HFFc6 (cell line): ENCODE measurements at places on chromosomes 6 and 20. TPM values are rescaled to one million over a fixed set of nuclear protein-coding genes. Genes with fewer than 3 reads are reported as not detected.

GRCh38 chr6:130215526-130215925 is 7.2 kb downstream of the SAMD3 start:
- H3K36me3 ChIP-seq, result no peaks in the 10 kb centered on the region; the same call in 1 of the 2 replicates
- no peak for DNase-seq
- H3K27ac ChIP-seq, result no peak overlapping the region
- H3K4me3 ChIP-seq, result no peak overlapping the region

KCNK16 gene
- total RNA-seq, result not detected in 3 replicates

DNA sequence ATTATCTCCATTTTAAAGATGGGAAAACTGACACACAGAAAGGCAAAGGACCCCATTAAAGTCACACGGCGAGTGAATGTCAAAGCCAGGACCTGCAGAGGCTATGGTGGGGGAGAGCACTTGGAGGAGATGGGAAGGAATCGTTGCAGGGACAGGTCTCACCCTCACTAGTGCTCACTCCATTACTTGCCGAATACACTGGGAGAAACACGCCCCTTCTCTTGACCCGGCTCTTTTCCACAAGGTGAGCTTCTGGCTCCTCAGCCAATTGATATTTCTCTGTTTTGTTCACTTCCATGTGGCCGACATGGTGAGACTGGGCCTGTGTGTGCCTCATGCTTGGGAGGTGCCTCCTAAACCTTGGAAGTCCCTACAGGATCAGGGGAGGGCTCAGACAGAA is 117.8 kb upstream of the KCNG1 start:
- no peak overlapping the region for H3K27ac ChIP-seq
- H3K4me1 ChIP-seq, result peaks cover 10% of the 10 kb centered on the region; the same call in 1 of the 2 replicates

DNA sequence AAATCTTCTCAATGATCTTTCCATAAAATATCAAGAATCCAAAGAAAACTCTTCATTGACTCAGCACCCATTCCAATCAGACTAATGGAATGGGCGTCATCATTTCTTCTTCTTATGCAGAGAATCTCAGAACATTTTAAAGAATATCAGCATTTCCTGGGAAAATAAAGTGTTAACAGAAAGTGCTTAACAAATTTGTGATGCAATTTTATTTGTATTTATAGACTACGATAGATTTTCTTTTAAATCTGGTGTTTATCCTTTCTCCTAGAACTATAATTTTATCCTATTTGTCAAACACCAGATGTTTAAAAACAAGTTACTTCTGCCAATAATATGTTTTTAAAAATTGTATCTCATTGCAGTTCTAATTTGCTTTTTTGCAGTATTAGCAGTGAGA is 330.7 kb downstream of the COL12A1 start:
- no peak for DNase-seq
- no peak overlapping the region for H3K4me3 ChIP-seq
- no peak overlapping the region for H3K27ac ChIP-seq
- no peaks in the 10 kb centered on the region; the same call in 1 of the 2 replicates for H3K27me3 ChIP-seq
- peaks cover 15% of the 10 kb centered on the region for H3K4me1 ChIP-seq

DNA sequence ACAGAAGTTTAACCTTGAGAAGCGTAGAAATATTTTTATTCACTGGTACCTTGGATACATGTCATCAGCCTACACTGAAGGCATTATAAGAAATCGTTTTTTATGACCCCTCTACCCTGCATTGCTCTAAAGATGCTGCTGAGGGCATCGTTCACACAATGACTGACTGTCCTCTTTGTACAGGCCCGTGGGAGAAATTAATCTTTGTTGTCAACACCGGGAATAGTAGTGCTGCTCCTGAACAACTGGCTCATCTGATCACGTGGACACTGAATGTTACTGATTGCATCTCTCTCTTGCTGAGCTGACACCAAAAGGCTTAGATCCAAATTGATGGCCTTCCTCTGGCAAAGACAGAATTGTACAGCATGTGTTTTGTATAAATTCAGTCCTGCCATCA is 157.1 kb upstream of the SMLR1 start:
- peaks cover 14% of the 10 kb centered on the region; the same call in 1 of the 2 replicates for H3K36me3 ChIP-seq
- H3K4me1 ChIP-seq, result peaks cover 33% of the 10 kb centered on the region
- H3K27me3 ChIP-seq, result peaks cover 2% of the 10 kb centered on the region; the same call in 1 of the 2 replicates
- DNase-seq, result no peak
- no peak overlapping the region for H3K27ac ChIP-seq
- no peak overlapping the region for H3K4me3 ChIP-seq

- H3K4me1 ChIP-seq, result peaks cover 14% of the 10 kb centered on the region
- no peak for DNase-seq
- H3K4me3 ChIP-seq, result no peak overlapping the region
- H3K27me3 ChIP-seq, result peaks cover 11% of the 10 kb centered on the region
- no peaks in the 10 kb centered on the region for H3K36me3 ChIP-seq
Measured at GRCh38 chr6:3594201-3594600, 137.4 kb upstream of the SLC22A23 start.

DNA sequence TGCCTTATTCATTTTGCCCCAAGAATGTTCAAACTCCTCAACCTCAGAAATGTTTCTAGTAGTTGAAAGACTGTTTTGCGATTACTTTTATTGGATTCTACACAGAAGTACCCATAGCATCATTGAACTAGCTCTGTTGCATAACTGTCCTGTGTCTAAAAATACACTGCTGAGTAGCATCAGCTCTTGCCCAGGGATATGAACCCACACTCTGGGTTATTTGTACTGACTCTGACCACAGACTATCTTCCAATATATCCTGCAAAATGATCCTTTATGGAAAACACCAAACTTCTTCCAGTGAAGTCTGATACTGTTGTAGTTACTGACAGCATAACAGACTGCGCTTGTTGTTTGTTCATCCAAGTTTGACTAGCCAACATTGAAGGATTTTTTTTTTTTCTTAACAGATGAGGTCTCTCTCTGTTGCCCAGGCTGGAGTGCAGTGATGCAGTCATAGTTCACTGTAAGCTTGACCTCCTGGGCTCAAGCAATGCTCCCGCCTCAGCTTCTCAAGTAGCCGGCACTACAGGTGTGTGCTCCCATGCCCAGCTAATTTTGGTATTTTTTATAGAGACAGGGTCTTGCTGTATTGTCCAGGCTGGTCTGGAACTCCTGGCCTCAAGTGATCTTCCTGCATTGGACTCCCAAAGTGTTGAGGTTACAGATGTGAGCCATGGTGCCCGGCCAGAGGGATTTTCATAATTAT is 49.9 kb downstream of the TULP4 start:
- peak overlapping the region; percentile 3; the same call in 1 of the 2 replicates for H3K27ac ChIP-seq
- H3K4me3 ChIP-seq, result no peak overlapping the region
- no peaks in the 10 kb centered on the region for H3K27me3 ChIP-seq
- peaks cover 14% of the 10 kb centered on the region for H3K4me1 ChIP-seq

- H3K27me3 ChIP-seq, result peaks cover 31% of the 10 kb centered on the region
- H3K4me3 ChIP-seq, result no peak overlapping the region
- no peaks in the 10 kb centered on the region for H3K36me3 ChIP-seq
Measured at GRCh38 chr6:44268095-44268628, 2.1 kb upstream of the TMEM151B start.

DNA sequence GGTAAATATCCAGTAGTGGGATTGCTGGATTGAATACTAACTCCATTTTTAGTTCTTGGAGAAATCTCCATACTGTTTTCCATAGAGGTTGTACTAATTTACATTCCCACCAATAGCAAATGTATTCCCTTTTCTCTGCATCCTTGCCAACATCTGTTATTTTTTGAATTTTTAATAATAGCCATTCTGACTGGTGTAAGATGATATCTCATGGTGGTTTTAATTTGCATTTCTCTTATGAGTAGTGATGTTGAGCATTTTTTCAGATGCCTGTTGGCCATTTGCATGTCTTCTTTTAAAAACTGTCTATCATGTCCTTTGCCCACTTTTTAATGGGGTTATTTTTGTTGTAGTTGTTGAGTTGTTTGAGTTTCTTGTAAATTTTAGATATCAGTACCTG is 253.2 kb downstream of the HAO1 start:
- no peaks in the 10 kb centered on the region for H3K36me3 ChIP-seq
- no peak overlapping the region for H3K27ac ChIP-seq
- H3K27me3 ChIP-seq, result no peaks in the 10 kb centered on the region

GRCh38 chr6:9361749-9362148 is 926.4 kb upstream of the SLC35B3 start:
- no peak overlapping the region for H3K4me3 ChIP-seq
- no peak for DNase-seq
- no peaks in the 10 kb centered on the region; the same call in 1 of the 2 replicates for H3K27me3 ChIP-seq
- H3K27ac ChIP-seq, result no peak overlapping the region
- peaks cover 14% of the 10 kb centered on the region for H3K4me1 ChIP-seq

ENPP3 gene
- total RNA-seq, result not detected in 3 replicates

DNA sequence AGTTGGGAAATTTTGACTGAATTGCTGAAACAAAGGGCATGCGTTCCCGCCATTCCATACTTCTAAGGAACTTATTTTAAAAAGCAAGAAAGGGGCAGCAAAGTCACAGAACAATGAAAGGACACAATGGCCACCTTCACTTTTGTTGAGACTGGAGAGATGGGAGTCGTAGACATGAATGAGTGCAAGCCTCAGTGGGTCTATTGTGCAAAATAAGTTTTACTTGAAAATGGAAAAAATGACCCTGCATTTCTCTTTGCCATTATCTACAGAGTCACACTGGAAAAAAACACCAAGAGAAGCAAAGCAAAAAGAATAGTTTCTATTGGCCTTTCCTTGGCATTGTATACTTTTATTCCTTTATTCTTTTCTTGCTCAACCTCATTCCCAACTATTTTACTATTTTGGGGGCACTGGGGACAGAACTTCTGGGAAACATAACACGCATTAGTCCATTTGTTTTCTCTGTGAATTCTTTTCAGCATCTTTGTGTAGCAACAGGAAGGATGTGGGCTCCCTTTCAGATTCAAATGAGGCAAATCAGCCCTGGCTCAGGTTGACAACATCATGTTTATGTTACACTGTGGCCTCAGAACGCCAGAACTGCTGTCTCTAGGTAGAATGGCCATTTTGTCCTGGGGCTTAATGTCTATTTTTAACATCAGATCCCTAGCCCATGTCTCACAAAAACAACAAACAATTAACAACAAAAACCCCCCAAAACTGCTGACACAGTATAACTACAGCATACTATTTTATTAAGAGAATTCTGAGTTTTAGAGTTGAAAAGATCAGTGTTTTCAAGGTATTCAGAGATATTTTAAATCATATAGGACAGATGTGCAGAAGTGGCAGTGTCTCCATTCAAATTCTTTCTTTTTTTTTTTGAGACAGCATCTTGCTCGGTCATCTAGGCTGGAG is 122.2 kb downstream of the FYN start:
- no peak overlapping the region for H3K27ac ChIP-seq
- no peak for DNase-seq
- H3K4me1 ChIP-seq, result peaks cover 10% of the 10 kb centered on the region
- H3K36me3 ChIP-seq, result 0 out of 2 replicates have a peak, but pooled peaks cover 6% of the 10 kb centered on the region
- no peaks in the 10 kb centered on the region; the same call in 1 of the 2 replicates for H3K27me3 ChIP-seq
- H3K4me3 ChIP-seq, result no peak overlapping the region

- H3K4me3 ChIP-seq, result no peak overlapping the region
- no peaks in the 10 kb centered on the region for H3K4me1 ChIP-seq
- no peak overlapping the region for H3K27ac ChIP-seq
- H3K36me3 ChIP-seq, result no peaks in the 10 kb centered on the region
- DNase-seq, result no peak
Measured at GRCh38 chr6:40693768-40694167, 106.6 kb upstream of the LRFN2 start.

SLC24A3 gene
- not detected in 2 replicates for total RNA-seq

- no peaks in the 10 kb centered on the region; the same call in 1 of the 2 replicates for H3K36me3 ChIP-seq
- H3K4me1 ChIP-seq, result no peaks in the 10 kb centered on the region
Measured at GRCh38 chr6:170110201-170111140, 180.4 kb downstream of the DLL1 start.

DNA sequence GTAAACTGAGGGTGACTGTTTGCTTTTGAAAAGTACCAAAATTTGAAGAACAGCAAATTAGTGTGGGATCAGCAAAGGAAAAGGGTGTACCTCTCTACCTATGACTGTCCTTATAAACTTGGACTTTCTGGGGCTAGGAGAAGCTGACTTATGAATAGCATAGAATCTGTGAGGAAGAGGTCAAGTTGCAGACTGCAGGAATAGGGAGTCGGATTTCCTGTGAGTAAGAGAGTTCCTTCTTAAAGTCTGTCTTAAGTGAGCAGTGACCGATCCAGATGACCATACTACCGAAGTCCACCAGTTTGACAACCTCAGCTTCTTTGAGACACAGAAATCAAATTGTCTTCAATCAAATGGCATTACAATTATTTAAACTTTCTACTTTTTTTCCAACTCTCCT is 708.7 kb downstream of the UTRN start:
- no peaks in the 10 kb centered on the region for H3K36me3 ChIP-seq
- no peaks in the 10 kb centered on the region; the same call in 1 of the 2 replicates for H3K27me3 ChIP-seq
- H3K4me3 ChIP-seq, result no peak overlapping the region
- peaks cover 11% of the 10 kb centered on the region for H3K4me1 ChIP-seq
- no peak overlapping the region for H3K27ac ChIP-seq
- peak; percentile 36 for DNase-seq

- H3K27ac ChIP-seq, result no peak overlapping the region
- no peak for DNase-seq
- H3K36me3 ChIP-seq, result no peaks in the 10 kb centered on the region
Measured at GRCh38 chr20:60990643-60991042, 261.4 kb upstream of the CDH4 start.

CCND3 gene
- 75.6 to 84.1 TPM (median 83.3 TPM) in 3 replicates for total RNA-seq

KIF25 gene
- total RNA-seq, result not detected in 2 replicates

GRCh38 chr20:41632896-41633295 is 14.7 kb upstream of the CHD6 start:
- H3K4me3 ChIP-seq, result peak overlapping the region; percentile 22; the same call in 1 of the 2 replicates
- H3K27ac ChIP-seq, result peak overlapping the region; percentile 33
- DNase-seq, result peak; percentile 75
- H3K27me3 ChIP-seq, result 0 out of 2 replicates have a peak, but pooled peaks cover 2% of the 10 kb centered on the region

DNA sequence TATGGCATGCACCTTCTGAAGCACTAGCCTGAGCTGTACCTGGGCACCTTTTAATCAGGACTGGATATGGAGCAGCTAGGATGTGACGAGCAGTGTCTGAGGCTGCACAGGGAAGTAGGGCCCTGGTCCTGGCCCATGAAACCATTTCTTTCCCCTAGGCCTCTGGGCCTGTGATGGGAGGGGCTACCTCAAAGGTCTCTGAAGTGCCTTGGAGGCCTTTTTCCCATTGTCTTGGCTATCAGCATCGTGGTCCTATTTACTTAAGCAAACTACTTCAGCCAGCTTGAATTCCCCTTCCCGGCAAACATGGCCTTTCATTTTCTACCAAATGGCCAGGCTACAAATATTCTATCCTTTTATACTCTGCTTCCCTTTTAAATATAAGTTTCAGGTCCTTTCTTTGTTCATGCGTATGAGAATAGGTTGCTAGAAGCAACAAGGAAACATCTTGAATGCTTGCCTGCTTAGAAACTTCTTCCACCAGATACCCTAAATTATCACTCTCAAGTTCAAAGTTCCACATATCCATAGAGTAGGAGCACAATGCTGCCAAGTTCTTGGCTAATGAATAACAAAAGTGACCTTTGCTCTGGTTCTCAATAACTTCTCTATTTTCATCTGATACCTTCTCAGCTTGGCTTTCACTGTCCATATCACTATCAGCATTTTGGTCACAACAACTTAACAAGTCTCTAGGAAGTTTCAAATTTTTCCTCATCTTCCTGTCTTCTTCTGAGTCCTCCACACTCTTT is 673.1 kb downstream of the HTR1B start:
- peaks cover 3% of the 10 kb centered on the region; the same call in 1 of the 2 replicates for H3K27me3 ChIP-seq
- H3K27ac ChIP-seq, result no peak overlapping the region
- no peaks in the 10 kb centered on the region for H3K4me1 ChIP-seq
